ENCODE measurements at places on chromosomes 6 and 20.

- DNase-seq: no peak
These were observed 9.3 kb downstream of the SH3BGRL2 start for GRCh38 chr6:79640146-79641111.

DNA sequence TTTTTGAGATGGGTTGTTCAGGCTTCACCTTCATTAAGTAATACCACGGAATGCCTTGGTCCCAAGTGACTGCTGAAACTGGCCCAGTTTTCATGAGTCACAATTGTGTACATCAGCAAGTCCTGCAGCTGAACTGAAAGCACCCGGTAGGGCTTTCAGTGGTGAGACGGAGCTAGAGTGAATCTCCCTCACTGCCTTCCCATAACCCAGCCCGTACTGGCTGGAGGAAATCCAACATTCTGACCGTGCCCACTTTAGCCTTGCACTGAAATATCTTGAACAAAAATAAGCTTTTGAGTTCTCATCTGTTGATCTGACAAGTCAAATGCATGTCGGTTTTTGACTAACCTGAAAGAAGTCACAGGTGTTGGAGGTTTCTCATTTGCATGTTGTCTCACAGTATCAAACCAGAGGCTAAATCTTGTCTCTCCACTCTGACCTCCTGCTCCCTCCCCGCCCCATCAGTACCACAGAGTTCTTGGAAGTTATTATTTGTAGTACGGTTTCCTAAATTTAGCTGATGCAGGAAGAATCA lies 35.9 kb downstream of the DUSP22 start:
- DNase-seq: no peak

- no peak for DNase-seq
These were observed 244.4 kb upstream of the TCF21 start for GRCh38 chr6:133644548-133644891.

DNA sequence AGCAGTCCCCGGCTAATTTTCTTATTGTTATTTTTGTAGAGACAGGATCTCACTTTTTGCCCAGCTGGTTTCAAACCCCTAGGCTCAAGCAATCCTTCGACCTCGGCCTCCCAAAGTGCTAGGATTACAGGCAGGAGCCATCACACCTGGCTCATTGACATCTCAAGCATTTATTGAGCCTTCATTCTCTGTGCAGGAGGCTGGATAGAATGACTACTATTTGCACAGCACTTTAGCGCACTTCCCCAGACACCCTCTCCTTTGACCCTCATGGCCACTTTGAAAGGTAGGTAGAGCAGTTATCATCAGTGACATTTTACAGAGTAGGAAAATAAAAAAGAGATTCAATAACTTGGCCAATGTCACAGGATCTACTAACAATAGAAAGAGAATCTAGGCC lies 124.0 kb upstream of the STXBP5 start:
- no peak for DNase-seq

GRCh38 chr6:79170959-79171358 lies 63.5 kb downstream of the HMGN3 start:
- no peak for DNase-seq

DNA sequence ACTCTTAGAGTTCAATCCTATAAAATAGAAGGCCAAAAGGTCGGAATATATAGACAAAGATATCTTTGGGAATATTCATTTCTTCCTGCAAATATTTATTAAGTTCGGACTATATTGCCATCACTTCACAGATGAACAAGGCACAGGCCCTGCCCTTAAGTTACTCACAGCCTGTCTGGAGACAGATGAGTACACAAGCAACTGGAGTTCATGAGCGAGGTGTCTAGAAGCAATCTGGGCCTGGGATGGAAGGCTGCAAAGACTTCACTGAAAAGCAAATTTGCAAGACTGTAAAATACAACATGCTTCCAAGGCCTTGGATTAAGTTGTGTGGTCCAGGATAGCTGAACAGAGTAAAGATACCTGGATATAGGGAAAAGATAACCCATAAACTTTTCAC lies 56.7 kb upstream of the CEP85L start:
- no peak for DNase-seq

GRCh38 chr20:47357296-47358038 lies 968 bp upstream of the ZMYND8 start:
- DNase-seq: no peak

DNA sequence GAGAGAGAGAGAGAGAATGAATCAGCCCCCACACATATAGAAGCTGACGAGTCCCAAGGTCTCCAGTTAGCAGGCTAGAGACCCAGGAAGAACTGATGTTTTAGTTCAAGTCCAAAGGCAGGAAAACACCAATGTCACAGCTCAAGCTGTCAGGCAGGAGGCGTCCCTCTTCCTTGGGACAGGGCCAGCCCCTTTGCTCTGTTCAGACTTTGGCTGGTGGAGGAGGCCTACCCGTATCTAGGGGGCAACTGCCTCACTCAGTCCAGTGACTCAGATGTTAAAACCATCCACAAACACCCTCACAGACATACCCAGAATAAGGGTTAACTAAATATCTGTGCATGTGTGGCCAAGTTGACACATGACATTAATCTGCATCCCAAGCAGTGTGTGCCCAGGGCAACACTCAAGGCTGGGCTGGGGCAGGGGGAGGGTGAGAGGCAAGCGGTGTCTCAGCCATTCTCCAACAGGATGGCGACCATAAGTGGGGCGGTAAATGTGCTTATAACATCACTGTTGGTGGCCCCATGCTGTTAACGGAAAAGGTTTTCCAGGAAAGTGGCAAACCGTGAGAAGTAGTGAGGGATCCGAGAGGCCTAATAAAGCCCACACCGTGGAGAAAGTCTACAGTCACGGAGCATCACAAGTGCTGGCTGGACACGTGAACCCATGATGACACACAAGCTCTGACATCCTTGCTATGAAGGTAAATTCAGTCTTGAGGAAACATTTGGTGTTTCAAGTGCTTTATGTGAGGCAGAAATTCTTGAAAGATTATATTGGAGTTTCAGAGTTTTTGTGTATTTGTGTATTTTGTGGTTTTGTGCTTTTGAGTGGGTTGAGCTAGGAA lies 28.1 kb downstream of the RAMACL start:
- no peak for DNase-seq

GRCh38 chr6:114785235-114786127 lies 442.7 kb upstream of the HS3ST5 start:
- DNase-seq: no peak

DNA sequence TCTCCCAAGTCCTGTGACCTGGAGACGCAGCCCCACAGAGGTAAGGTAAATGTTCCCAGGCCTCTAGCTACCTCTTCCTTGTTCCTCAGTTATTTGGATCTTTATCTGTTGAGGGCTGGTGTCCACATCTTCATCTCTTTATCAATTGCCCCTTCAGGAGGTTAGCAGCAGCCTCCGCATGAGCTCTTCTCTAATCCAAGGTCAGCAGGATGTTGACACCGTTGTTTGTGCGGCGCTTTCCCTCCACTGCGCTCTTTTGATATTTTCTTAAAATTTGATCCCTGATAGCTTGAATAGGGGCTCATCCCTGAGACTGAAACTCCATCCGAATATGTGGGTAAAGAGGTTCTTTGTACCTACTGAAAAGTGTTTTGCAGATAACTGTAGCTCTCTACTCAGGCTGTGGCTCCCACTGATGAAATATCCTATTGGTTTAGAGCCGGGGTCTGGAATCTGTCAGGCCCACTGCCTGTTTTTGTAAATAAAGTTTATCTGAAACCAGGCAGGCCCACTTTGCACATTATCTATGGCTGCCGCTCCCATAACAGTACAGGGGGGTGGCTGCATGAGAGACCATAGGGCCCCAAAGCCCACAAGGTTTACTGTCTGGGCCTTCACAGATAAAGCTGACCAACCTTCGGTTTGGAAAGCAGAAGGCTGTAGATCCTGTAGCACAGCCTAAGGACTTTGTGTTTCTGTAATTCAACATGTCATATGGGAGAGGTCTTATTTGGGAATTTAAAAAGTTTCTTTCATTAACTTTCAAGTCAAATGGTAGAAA lies 362.6 kb downstream of the QKI start:
- no peak for DNase-seq

DNA sequence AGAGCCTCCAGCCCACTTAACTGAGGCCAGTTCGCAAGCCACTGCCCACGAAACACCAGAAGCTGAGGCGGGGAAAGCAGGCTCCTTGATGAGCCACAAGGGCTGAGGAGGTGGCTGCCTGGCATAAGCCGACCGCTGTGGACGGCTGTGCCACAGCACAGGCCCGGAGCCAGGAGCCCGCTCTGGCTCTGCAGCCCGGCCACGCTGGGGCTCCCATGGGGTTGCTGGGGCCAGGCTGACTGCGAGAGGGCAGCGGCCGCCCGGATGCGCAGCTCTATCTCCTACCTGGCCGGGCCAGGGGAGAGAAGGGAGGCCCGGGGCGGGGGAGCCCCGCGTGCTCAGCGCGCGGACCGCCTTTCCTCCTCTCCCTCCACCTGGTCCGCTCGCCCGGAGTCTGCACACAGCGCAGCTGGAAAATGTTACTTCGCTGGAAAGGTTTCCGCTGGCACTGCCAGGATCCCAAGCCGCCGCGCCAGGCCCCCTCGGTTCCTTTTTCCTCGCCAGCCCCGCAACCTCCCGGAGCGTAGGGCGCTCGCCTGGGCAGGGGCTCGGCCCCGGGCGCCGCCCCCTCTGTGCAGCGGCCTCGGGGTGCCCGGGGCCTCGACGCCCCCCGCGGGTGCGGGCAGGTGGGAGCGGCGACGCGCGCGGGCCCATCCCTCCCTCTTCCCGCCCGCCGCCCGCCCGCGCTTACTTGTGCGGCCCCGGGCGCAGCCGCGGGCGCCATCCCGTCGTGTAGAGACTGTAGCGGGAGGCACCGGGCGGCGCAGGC lies 657 bp downstream of the EMILIN3 start:
- no peak for DNase-seq

GRCh38 chr20:59723108-59723500 lies 118.8 kb downstream of the PHACTR3 start:
- no peak for DNase-seq

GRCh38 chr20:431012-431904 lies 23.2 kb downstream of the RBCK1 start:
- DNase-seq: no peak

DNA sequence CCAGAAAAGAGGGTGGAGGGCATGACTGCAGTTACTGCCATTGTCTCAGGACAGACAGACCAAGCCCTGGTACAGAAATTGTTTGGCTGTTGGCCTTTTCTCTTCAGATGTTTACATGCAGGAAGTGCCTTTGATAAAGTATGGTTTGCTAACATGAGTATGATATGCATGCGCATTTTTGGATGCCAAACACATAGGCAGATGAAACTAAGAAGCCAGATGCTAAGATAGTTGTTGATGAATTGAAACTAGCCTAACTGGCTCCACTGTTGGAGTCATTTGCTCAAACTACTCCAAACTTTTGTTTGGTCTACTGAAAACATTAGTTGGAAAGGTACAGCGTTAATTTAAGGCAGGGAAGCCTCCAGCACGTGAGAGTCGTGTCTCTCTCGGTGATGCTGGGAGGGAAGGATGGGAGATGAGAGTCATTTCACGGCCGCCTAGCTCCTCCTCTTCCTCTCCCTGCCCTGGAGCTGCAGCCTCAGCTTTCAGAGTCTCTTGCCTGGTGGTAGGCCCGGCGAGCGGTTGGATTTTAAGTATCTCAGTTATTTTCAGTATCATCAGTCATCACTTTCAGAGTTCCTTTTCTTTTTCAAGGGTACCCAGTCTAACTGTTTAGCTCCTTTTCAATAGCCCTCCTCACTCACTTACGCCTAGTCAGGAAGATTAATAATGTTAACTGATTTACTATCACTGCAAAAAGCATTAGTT lies 29.7 kb downstream of the RREB1 start:
- no peak for DNase-seq

DNA sequence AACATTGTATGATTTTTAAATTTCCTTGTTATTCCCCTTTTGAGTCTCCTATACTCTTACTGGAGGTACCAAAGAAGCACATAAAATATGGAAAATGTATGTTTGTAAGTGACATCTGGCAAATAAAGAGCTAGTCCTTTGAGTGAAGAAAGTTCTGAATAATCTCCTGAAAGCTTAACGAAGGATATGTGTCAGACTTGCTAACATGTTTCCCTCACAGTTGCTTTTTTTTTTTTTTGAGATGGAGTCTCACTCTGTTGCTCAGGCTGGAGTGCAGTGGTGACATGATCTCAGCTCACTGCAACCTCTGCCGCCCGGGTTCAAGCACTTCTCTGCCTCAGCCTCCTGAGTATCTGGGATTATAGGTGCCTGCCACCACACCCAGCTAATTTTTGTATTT lies 63.6 kb downstream of the STK4 start:
- DNase-seq: no peak

DNA sequence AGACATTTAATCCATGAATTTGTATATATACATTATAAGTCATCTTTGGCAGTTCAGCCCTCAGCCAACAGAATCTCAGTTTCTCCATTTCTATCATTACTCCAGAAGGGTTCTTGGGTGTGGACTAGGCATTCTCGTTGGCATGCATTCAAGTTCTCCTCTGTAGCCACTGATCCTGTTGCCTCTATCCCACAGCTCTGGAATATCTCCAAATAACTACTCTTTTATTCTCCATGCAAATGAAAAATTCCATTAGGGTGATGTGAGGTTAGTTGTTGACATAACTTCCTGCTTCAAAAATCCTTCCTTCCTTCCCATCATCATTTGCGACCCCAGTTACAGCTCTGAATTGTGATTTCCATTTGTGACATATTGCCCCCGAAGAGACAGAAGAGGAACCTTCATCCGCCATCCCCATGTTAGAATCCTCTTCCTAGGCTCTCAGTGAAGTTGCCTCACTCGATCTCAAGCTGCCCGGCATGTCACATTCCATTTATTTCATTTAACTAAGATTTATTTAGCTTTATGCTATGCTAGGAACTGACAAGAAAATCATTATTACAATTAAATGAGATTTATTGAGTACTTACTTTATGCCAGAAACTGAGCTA lies 93.7 kb upstream of the EDN1 start:
- no peak for DNase-seq

DNA sequence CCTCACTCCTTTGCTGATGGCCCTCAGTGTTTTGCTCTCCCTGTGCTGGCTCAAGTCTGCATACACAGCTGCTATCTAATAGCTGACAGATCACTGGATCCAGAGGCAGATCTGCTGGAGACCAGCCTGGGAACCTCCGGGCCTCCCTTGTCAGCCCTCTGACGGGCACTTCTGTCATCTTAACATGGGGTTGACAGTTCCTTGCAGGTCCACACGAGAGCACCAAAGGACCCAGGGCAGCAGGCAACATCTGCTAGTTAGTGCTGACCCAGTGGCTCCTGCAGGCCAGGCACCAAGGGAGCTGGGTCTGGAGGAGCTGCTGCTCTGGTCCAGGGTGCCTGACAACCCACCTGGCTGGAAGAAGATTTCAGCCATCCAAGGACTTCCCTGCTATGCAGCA lies 208.1 kb downstream of the UST start:
- DNase-seq: no peak

Data from T1000 (cell line).